ENCODE measurements at places on chromosomes 7 and 10.

DNA sequence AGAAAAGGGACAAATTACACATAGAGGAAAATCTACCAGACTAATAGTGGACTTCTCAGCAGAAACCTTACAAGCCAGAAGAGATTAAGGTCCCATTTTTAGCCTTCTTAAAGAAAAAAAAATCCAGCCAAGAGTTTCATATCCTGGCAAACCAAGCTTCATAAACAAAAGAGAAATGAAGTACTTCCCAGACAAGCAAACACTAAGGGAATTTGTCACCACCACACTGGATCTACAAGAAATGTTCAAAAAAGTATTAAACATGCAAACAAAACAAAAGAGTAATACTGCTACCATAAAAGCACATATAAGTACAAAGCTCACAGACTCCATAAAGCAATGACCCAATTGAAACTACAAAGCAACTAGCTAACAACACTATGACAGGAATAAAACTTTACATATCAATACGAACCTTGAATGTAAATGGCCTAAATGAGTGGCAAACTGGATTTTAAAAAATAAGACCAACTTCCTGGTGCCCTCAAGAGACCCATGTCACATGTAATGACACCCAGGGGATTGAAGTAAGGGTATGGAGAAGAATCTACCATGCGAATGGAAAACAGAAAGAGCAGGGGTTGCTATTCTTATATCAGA lies 260.7 kb upstream of the PPP2R2D start:
- no peak for DNase-seq

DNA sequence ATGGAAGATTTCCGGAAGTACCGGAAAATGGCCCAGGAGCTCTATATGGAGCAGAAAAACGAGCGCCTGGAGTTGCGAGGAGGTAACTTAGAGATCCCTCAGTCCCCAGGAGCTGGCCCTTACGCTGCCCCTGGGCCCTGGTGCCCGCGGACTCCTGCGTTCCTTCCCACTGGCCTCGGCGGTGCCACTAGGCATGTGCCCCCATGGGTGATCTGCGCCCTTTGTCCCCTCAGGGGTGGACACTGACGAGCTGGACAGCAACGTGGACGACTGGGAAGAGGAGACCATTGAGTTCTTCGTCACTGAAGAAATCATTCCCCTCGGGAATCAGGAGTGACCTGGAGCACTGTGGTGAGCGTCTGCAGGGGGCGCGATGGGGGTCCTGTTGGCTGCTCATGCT lies 24.2 kb upstream of the CHST12 start:
- DNase-seq, result no peak

- DNase-seq, result no peak
These were observed 127.4 kb upstream of the INHBA start for GRCh38 chr7:41830271-41830670.

- no peak for DNase-seq
These were observed 48.6 kb downstream of the CRTAC1 start for GRCh38 chr10:97981816-97982215.

DNA sequence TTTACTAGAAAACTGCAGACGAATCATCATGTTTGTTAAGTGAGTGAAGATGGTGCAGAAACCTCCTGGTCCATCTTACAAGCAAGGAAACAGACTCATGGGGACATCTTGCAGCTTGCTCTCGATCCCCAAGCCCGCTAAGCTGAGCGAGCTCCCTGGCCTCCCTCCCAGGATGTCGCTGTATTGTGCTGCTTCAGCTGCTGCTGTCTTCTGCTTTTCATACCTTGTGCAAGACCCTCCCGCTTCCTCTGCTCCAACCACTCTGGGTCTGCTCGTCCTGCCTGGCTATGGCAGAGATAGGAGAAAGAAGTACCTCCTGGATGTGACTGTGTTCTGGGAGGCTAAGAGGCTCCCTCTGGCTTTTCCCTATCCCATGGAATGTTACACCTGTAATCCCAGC lies 285.2 kb upstream of the FZD8 start:
- DNase-seq, result no peak

GRCh38 chr7:4650433-4651047 lies 31.6 kb upstream of the FOXK1 start:
- no peak for DNase-seq

DNA sequence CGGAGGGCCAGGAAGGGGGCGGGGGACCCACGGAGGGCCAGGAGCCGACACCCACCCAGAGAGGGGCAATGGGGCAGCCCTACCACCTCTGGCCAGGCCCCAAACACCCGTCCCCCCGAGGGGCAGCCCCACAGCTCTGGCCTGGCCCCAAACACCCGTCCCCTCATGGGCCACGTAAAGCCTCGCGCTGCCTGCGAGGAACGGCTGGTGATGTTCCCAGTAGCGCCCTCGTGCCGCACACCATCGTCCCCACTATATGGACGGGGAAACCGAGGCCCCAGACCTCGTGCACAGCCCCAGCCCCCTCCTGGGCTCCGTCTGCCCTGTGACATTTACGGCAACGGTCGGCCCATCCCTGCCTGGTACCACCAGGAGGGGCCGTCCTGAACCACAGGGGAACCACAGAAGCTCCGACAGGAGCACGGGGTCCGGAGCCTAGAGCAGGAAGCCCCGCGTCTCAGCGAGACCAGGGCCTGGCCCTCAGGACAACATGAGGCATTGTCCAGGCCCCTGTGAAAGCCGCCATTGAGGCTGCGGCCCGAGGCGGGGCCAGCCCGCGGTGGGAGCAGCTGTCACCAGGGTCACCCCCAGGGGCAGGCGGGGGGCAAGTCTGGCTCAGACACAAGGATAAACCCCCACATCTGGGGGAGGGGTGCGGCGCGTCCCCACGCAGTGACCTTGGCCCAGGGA lies 35.6 kb downstream of the GET4 start:
- no peak for DNase-seq

DNA sequence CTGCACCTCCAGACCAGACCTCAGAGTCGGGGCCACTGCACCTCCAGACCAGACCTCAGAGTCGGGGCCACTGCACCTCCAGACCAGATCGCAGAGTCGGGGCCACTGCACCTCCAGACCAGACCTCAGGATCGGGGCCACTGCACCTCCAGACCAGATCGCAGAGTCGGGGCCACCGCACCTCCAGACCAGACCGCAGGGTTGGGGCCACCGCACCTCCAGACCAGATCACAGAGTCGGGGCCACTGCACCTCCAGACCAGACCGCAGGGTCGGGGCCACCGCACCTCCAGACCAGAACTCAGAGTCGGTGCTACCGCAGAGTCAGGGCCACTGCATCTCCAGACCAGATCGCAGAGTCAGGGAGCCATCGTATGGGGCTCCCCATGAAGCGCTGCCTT lies 105.9 kb downstream of the ACTR3B start:
- DNase-seq, result no peak

DNA sequence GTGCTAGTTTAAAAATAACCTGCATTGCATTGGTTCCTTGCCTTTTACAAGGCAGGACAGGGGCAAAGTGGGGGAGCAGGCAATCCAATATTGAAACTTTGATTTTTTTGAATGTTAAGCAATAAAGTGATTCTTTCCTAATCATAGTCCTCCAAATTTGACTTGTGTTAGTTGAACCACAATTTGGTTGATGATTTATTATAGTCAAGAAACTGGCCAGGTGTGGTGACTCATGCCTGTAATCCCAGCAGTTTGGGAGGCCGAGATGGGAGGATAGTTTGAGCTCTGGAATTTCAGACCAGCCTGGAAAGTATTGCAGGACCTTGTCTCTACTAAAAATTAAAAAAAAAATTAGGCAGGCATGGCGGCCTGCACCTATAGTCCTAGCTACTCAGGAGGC lies 27.9 kb upstream of the ABLIM1 start:
- peak; percentile 18 for DNase-seq

DNA sequence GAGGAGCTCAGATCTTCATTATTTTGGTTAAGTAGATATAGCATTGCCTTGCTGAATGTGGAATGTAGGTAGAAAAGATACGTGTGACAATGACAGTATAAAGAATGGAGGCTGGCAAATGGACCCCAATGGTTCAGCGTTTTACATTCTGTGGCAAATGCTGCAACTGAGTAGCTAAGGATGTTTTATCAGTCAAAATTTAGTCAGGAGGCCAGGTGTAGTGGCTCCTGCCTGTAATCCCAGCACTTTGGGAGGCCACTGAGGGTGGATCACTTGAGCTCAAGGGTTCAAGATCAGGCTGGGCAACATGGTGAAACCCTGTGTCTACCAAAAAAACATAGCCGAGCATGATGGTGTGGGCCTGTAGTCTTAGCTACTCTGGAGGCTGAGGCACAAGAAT lies 120.5 kb upstream of the GHITM start:
- DNase-seq, result no peak

DNA sequence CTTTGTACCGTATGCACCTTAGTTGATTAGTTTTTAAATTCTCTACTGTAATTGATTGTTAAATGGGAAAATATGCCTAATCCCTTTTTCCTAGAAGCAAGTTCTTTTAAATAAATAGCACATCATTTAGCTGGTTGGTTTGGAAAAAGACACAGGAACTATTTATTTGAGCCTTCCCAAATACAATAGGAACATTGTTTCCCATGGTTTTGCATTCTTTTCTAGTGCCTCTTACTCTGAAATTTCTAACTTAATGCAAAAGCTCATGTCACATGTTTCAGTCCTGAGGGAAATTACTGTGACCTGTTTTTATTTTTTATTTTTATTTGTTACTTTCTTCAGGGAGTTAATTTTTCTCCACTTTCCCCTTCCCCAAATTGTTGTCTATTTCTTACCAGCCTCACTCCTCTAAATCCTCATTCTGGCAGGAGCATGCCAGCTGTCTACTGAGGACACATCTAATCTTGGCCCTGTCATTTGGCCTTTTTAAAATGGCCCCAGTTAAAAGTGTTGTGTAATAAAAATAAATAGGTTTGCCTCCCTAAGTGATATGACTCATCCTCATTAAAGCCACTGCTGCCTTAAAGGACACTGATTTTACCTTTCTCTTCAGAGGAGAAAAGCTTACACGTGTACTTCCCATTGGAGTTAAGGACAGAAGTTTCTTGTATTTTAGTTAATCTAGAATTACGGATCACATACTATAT lies 94.5 kb downstream of the PPP1R3A start:
- DNase-seq, result no peak

GRCh38 chr7:91248996-91249395 lies 15.2 kb upstream of the FZD1 start:
- no peak for DNase-seq

DNA sequence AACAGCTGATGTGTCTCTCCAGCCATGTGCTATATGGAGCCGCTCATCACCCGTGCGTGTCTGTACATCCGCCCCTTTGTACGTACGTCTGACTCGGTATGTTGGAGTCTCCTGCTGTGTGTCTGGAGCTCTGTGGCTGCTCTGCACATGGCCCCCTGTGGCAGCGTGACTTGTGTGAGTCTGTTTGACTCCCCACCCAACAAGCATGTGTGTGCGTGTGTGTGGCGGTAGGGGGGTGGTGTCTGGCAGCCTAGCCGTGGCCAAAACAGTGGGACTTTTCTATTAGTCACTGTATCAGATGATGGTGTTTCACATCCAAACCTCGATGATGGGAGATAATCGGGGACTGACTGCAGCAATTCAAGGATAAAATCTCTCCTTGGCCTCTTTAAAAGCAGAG lies 94.1 kb downstream of the COL13A1 start:
- no peak for DNase-seq

GRCh38 chr7:54330216-54330800 lies 211.9 kb upstream of the VSTM2A start:
- no peak for DNase-seq

GRCh38 chr10:69316313-69317059 lies 38.2 kb downstream of the HK1 start:
- no peak for DNase-seq

DNA sequence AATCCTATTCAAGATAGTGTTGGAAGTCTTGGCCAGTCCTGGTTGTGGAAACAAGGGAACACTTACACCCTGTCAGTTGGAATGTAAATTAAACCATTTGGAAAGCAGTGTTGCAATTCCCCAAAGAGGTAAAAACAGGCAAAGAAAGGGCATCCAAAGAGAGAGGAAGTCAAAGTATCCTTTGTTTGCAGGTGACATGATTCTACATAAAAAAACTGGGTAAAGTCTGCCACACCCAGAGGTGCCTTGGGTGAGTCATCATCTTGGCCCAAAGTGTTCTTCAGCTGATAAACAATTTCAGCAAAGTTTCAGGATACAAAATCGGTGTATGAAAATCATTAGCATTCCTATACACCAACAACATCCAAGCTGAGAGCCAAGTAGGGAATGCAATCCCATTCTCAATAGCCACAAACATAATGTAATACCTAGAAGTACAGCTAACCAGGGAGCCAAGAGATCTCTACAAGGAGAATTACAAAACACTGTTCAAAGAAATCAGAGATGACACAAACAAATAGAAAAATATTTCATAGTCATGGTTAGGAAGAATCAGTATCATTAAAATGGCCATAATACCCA lies 278.7 kb downstream of the SDK1 start:
- no peak for DNase-seq

DNA sequence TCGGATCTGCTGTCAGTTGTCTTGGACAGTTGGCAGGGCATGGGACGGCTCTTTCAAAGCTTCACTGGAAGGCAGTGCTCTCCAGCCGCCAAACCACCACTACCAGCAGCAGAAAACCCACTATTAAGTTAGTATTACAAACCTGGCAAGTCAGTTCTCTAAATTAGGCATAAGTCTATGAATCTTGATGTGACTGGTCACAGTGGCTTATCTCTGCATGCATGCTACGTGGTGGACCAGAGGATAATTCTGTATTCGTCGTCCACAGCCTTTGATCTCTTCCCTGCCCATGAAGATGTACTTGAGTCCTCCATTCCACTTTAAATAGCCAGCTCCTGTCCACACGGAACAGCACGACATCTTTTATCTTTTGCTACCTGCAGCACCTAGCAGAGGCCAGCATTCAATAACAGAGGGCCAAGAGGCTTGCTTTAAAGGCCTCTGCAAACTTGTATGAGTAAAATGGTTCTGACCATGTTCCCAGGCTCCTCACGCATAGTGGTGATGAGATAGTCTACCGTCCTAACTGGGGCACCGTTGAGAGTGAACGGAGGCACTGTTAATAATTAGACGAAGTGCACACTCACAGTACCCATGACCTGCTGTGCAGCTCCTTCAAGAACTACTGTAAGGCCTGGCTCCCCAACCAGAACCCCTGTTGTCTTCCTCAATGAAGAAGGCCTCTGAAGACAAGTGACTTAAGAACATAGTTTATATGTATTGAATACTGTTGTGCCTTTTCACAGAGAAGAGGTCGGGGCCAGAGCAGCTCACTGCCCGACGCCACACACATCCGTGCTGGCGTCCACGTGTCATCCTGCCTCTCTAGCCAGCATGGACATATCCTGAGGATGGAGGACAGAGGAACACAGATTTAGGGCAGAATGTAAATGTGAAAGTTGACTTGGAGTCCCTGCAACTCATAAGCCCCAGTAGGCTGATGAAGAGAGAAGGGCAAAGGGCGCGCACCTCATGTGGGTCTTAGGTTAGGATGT lies 1.0 kb downstream of the GPR146 start:
- no peak for DNase-seq

GRCh38 chr10:113221756-113222168 lies 271.7 kb downstream of the TCF7L2 start:
- DNase-seq, result no peak

DNA sequence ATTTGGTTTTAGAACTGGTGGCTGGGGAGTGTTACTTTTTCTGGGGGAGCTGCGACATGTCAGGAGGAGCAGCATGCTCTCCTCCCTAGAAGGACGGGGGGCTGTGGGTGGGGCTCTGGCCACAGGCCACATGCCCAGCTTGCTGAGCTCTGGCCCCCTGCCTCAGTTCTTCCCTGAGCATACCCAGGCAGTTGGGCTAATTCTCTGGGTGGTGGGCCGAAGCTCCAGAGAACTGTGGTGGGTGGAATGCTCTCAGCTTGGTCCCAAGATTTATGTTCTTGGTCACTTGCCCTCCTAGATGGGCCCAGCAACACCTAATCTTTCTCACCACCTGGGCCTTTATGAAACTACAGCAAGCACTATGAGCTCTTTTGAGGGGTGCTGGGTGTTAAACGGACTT lies 5.1 kb upstream of the ZNF775 start:
- no peak for DNase-seq
